Foreskin keratinocyte (primary cell): ENCODE measurements at places on chromosomes 6 and 20. TPM values are rescaled to one million over a fixed set of nuclear protein-coding genes. Genes with fewer than 3 reads are reported as not detected.

SGK2 gene
- 0.04 and 0.20 TPM in 2 replicates for total RNA-seq

COL11A2 gene
- 0.07 and 0.18 TPM in 2 replicates for total RNA-seq

PTCHD4 gene
- total RNA-seq, result 0.20 and 0.25 TPM in 2 replicates

PBOV1 gene
- not detected in 2 replicates for total RNA-seq
